ENCODE measurements at places on chromosomes 3 and 15. TPM values are rescaled to one million over a fixed set of nuclear protein-coding genes. Genes with fewer than 3 reads are reported as not detected.

- DNase-seq: peak; percentile 26
Observed at GRCh38 chr3:75192146-75192616, 471.9 kb upstream of the FRG2C start.

DNA sequence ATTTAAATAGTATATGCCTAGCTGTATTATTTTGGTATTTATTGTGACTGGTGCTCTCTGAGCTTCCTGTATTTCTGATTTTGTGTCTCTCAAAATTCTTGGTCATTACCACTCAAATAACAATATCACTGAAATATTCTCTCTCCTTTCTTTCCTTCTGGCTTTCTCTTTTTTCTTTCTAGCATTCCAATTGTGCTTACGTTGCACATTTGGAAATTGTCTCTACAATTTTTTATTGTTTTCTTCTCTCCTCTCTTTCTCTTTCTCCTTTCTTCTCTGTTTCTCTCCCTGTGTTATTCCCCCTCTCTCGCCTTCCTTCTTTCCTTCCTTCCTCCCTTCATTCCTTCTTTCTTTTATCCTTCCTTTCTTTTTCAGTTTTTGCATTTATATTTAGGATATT is 89.6 kb upstream of the MCTP2 start:
- no peak for DNase-seq

Gene PRICKLE2
- total RNA-seq: 13.2 TPM

Gene RTP3
- not detected for total RNA-seq

Gene CELSR3
- total RNA-seq: 1.4 TPM

- DNase-seq: peak; percentile 62
Observed at GRCh38 chr15:82680200-82681102, 29.2 kb downstream of the AP3B2 start.

DNA sequence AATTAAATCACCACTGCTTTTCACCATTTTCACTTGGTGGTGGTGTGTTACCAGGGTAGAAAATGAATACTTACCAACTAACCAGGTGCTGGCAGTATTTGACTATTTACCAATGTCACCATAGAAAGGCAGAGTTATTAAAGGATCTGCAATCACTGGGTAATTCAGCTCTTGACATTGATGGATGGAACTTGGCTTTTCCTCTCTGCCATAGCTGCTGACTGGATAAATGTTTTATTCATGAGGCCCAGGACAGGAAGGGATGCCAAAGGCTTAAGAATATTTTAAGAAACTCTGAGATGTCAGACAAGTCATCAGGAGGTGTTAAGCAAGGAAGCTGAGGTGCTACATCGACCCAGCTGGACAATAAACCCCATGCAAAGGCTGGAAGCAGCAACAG is 495.5 kb upstream of the CFAP20DC start:
- DNase-seq: no peak

Gene SPATA12
- total RNA-seq: not detected

All from left colon (tissue), 2 donors.